ENCODE measurements at places on chromosomes 7 and 10.

DNA sequence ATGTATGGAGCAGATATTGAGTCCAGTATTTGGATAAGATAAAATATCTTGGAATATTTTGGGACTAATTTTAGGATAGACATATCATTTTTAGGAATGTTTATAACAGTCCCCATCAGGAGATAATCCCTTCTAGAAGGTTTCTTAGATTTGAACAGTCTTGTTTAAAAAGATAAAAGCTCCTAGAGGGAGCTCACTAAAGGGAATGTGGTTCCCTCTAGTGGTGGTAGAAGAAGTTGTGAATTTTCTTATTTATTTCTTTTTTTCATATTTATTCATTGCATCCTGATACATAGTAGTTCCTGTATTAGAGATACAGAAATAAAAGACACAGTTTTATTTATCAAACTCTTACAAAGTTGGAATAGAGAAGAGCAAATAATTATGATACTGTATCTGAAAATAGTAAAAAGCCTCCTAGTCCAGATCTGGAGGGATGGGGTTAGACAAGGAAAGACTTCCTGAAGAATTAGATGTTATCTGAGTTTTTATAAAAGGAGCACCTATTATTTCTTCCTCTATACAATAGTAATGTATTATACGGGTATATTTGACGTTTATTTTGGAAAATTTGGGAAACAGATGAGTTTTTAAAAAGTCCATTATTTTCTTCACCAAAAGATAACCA, 24.5 kb upstream of the KLF14 start:
- peak; percentile 46 for DNase-seq

DNA sequence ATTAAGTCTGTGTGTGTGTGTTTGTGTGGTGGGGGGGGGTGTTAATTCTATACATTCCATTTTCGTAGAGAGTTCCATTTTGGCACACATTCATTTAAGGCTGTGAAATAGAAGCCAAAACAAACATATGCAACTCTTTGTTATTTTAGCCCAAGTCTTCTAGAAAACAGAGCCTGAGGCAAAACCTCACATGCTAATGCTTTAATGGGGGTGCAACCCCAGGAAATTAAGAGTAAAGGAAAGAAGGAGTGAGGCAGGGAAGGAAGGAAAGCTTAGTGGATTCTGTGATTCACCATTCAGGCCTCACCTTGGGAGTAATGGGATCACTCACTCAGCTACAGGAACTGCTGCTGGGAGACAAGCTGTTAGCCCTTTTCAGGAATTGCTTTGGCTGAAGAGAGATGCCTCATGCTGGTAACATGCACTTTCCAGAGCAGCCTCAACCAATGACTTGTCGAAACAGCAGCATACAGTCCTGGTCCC, 73.0 kb upstream of the CTTNBP2 start:
- DNase-seq: no peak

- DNase-seq: no peak
Measured at GRCh38 chr10:34364253-34365037, 450.7 kb downstream of the PARD3 start.

DNA sequence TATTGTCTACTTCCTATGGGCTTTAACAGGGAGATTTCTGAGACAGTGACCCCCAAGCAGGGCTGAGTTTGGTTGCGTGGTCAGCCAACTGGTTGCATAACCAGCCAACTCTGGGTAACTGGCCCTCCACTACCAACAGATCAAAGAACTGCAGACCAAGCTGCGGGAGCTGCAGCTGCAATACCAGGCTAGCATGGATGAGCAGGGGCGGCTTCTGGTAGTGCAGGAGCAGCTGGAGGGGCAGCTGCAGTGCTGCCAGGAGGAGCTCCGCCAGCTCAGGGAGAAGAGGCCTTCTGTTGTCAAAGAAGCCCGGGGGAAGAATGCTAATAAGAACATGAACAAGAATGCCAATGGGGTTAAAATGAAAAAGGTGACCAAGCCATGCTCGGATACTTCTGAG, 15.7 kb upstream of the FLNC start:
- DNase-seq: no peak

GRCh38 chr10:114920459-114920858, 17.5 kb upstream of the TRUB1 start:
- DNase-seq: no peak

DNA sequence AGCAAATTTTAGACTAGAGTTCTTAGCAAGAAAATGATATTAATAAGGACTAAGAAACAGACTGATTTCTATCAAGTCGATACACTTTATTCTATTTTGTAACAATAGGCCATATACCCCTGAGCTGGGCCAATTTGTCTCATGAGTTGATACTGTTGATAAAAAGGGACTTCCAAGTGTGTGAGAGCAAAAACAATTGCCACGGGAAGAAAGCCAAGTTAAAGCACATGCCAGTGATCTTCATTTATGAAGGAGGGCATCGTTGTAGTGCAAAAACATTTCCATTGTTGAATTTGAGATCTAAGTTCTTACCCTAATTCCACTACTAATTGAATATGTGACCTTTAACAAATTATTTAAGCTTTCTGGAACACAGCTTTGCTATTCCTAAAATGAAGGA, 119.9 kb downstream of the CNOT4 start:
- no peak for DNase-seq

Measured in NCI-H460 (cell line).